T-helper 2 cell treated with Interferon-gamma antibody and Interleukin-4, amounts not matched to agents 5 μg/mL and 100 μg/mL, for 36 hours (primary cell): ENCODE measurements at places on chromosomes 1 and 21.

DNA sequence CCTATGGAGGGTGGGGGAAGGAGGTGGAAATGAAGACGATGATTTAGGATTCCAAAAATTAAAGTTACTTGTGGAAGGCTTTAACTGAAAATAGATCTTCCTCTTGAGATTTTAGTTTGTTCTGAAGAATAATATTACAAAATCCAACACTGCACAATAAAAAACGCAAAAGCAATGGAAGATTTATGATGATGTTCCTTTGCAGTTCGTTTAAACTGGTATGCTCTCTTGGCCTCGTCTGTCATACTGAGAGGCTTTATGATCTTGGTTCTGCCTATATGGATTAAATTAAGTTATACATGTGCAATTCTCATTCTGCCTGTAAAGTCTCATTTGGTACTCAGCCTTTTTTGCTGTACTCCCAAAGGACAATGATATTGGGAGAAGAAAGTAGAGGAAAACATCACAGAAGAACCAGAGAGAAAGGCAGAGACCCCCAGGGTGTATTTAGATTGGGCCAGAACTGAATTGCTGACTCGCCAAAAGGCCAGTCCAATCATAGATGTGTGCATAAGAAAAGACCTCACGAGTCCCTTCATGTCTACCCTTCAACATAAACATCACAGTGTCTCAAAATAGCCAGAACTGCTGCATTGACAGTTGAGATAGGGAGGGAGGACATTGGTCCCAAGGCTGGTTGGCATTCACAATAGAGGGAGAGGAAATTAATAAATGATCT lies 188.6 kb downstream of the GREM2 start:
- DNase-seq, result no peak

GRCh38 chr1:205961405-205961804 lies 18.1 kb upstream of the SLC26A9 start:
- DNase-seq, result peak; percentile 14

GRCh38 chr1:180912211-180912800 lies 391 bp upstream of the KIAA1614 start:
- DNase-seq, result no peak

GRCh38 chr1:21963477-21964217 lies 13.2 kb upstream of the CELA3B start:
- DNase-seq, result peak; percentile 61
